ENCODE measurements at places on chromosomes 4 and X.

DNA sequence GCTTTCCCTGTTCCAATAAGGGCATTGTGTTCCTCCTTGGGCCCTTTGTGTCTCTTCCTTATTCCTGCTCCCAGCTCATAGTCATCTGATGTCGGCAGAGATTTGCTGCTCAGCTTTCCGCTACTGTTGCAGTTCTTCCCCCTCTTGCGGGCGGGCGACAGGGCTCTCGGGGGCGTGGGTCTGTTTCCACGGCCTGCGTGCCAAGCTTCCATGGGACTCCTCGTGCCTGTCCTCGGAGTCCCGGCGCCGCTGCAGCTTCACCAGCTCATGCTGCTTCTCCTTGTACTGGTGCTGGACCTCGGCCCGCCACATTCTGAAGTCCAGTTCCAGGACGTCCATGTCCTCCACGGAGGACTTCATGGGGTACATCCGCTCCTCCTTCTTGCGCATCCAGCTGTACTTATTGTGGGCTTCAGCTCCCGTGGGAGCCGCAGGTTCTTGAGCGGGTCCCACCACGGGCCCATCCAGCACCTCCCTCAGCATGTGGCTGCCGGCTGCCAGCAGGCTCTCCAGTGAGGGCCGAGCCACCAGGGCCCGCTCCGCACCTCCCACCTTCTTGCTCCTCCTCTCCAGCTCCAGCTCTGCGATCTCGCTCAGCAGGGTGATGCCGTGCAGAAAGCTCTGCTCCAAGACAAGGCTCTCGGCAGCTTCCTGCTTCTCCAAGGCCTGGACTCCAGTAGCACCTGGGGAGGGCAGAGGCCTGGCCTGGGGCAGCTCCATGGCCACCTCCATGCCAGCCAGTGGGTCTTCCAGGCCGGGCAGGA, 74.1 kb upstream of the UCP1 start:
- no peak for DNase-seq

DNA sequence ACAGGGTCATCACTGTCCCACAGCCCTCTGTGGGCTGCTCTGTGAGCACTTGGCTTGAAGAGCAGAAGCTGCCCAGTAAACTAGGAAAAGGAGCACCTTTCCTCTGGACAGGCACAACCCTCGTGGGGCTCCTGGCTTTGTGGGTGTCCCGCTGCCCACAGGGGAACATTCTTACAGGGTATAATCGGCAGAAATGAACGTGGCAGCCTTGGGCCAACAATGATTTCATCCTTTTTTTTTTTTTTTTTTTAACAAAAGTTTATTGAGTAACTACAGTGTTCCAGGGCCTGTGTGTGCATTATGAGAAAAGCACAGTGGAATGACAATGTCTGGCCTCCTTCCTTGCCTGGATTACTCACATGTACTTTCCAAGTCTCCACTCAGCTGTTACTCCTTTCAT, 197.2 kb downstream of the PDGFC start:
- DNase-seq: peak; percentile 38

GRCh38 chr4:41550308-41550707, 12.4 kb downstream of the LIMCH1 start:
- DNase-seq: no peak

DNA sequence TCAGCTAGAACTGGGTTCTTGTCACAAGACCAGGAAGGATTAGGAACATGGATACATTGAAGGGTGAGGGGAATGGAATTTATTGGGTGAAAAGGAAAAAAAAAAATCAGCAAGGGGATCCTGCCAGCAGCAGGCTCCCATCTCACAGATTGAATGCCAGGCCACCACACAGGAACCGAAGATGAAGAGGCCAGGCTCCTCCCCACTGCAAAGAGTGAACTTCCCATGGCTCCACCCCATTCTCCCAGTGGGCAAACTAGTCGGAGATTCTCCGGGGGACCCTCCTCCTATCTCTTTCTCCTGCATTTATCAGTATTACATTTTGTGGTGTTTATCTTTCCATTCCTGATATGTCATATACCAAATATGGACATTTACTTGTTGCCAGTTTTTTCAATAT, 46.0 kb upstream of the MAGED1 start:
- no peak for DNase-seq

DNA sequence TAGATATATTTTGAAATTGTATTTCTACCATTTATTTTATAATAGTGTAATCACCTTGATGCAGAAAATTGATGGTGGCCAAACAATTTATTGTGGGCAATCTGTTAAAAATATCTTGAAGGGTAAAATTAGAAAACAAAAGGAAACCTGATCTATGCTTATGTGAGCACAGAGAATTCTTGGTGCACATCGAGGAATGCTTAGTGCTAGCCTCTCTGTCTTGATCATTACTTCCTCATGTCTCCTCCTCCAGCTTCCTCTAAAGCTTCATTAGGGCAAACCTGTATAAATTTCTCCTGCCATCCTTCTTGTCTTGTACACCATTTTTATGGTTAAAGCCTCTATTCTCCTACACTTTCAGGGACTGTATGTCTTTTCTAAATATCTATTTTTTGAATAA, 725.8 kb downstream of the RAPGEF2 start:
- no peak for DNase-seq

DNA sequence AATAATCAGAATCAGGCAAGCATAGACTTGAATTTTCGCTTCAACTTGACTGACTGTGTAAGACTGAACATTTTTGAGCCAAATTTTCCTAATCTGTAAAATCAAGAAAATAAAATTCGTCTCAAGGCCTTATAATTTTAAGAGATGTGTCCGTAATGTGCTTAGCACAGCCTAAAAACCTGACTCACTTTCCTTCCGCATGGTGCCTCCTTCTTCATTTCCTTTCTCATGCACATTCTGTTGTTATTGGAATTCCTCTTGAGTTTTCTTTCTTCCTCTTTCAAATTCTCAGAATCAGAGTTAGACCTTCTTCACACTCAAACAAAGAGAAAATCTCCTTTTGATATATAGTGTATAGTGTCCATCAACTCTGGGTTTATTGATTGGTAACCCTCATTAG, 208.9 kb upstream of the SLIT2 start:
- no peak for DNase-seq

GRCh38 chr4:117264072-117264471, 178.7 kb upstream of the TRAM1L1 start:
- DNase-seq: no peak

Data from SJSA1 (cell line).